Epithelial cell of umbilical artery (primary cell): ENCODE measurements at places on chromosomes 16 and 17. TPM values are rescaled to one million over a fixed set of nuclear protein-coding genes. Genes with fewer than 3 reads are reported as not detected.

TNRC6A gene
- total RNA-seq, result 27.6 and 28.6 TPM in 2 replicates

MT1X gene
- 3.0 and 7.1 TPM in 2 replicates for total RNA-seq

ACSM2A gene
- total RNA-seq, result not detected in 2 replicates

TOX3 gene
- total RNA-seq, result not detected in 2 replicates

YBX2 gene
- 0.15 TPM in 1 of 2 replicates, not detected in the other for total RNA-seq

AIPL1 gene
- not detected in 2 replicates for total RNA-seq

NOTUM gene
- not detected in 2 replicates for total RNA-seq

TBC1D3I gene
- not detected in 2 replicates for total RNA-seq

PDILT gene
- total RNA-seq, result not detected in 2 replicates

CES5A gene
- total RNA-seq, result not detected in 2 replicates

TPSAB1 gene
- total RNA-seq, result not detected in 2 replicates

SLC52A1 gene
- under 0.01 TPM in 1 of 2 replicates, not detected in the other for total RNA-seq

CD300H gene
- total RNA-seq, result not detected in 2 replicates

ETV4 gene
- 5.8 and 13.3 TPM in 2 replicates for total RNA-seq

ZFP3 gene
- 0.97 and 1.2 TPM in 2 replicates for total RNA-seq

SPATA32 gene
- total RNA-seq, result not detected in 2 replicates

KRTAP4-3 gene
- not detected in 2 replicates for total RNA-seq

IRX3 gene
- total RNA-seq, result under 0.01 TPM in 1 of 2 replicates, not detected in the other

MTMR4 gene
- 38.8 and 50.0 TPM in 2 replicates for total RNA-seq

SOST gene
- not detected in 2 replicates for total RNA-seq

CACNG3 gene
- not detected in 2 replicates for total RNA-seq

CCL8 gene
- not detected in 2 replicates for total RNA-seq

FAM20A gene
- 0.30 TPM in 1 of 2 replicates, not detected in the other for total RNA-seq

KRTAP4-4 gene
- total RNA-seq, result not detected in 2 replicates

TOP2A gene
- total RNA-seq, result 77.6 and 118 TPM in 2 replicates
